ENCODE measurements at places on chromosomes 2 and 18. TPM values are rescaled to one million over a fixed set of nuclear protein-coding genes. Genes with fewer than 3 reads are reported as not detected.

Gene INPP5D
- 0.56 TPM for total RNA-seq

Gene METTL8
- total RNA-seq: 14.1 TPM

Gene TBR1
- total RNA-seq: not detected

Gene EVA1A
- 29.3 TPM for total RNA-seq

Gene SKA1
- total RNA-seq: 8.0 TPM

Gene EML6
- 0.87 TPM for total RNA-seq

Gene IL36RN
- total RNA-seq: not detected

Gene MAP3K19
- total RNA-seq: not detected

Gene RPS27A
- 718 TPM for total RNA-seq

Gene IWS1
- total RNA-seq: 45.6 TPM

Gene UGT1A3
- total RNA-seq: not detected

Gene NTSR2
- not detected for total RNA-seq

Gene KIAA2012
- total RNA-seq: not detected

Gene EVX2
- total RNA-seq: not detected

Gene TTN
- 5.6 TPM for total RNA-seq

Gene SLC38A11
- not detected for total RNA-seq

Gene GALNT14
- 0.26 TPM for total RNA-seq

Gene PROKR1
- under 0.01 TPM for total RNA-seq

Gene ANKRD23
- total RNA-seq: 1.9 TPM

Gene LYPD6
- 0.13 TPM for total RNA-seq

Gene CCDC88A
- 36.7 TPM for total RNA-seq

Gene TCF4
- total RNA-seq: 122 TPM

Gene SPP2
- not detected for total RNA-seq

Gene MC5R
- total RNA-seq: not detected

Gene SLC11A1
- 0.19 TPM for total RNA-seq
